Stimulated activated CD8-positive, alpha-beta memory T cell treated with anti-CD3 and anti-CD28 coated beads, Interleukin-15, amount 100 ng/mL, for 48 hours (primary cell): ENCODE measurements at places on chromosomes 7 and 10.

DNA sequence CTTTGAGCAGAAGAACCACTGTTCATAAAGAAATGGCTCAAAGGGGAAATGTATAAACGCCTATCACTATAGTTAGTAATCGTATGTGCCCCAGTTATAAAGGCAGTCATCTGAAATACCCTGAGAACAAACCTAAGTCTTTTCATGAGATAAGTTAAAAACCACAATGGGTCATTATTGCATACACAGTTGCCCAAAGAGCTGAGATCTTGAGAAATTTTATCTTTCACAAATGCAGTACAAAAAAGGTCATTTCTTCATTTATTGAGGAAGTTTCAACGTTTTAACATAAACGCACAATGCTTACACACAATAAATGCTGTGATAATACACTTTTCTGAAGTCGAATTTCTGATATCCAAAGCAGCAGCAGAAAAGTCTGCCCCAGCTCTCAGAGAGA lies 114.4 kb downstream of the MICU1 start:
- no peak for DNase-seq

DNA sequence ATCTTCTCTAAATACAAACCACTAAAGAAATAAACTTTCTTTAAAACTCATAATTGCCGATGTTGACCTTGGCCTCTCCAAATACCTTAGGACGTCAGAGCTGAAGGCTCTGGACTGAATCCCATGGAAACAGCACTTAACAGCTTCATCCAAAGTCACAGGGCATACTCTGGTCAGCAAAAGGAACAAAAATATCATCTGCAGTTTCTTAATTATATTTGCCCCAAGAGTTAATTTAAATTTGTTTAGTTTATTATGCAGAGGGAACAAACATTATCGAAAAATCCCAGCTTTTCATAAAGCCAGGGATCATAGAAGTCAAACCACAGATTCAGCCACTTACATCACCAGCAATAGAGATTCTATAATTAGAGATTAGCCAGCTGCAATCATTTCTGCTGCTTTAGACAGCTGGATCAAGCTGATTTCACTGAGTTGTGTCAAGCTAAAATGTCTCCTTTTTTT lies 20.5 kb upstream of the FAM13C start:
- DNase-seq = no peak

- DNase-seq = no peak
These were observed 12.4 kb upstream of the SERPINE1 start for GRCh38 chr7:101114492-101114891.

- DNase-seq = no peak
These were observed 494.3 kb upstream of the AUTS2 start for GRCh38 chr7:69104023-69104422.

DNA sequence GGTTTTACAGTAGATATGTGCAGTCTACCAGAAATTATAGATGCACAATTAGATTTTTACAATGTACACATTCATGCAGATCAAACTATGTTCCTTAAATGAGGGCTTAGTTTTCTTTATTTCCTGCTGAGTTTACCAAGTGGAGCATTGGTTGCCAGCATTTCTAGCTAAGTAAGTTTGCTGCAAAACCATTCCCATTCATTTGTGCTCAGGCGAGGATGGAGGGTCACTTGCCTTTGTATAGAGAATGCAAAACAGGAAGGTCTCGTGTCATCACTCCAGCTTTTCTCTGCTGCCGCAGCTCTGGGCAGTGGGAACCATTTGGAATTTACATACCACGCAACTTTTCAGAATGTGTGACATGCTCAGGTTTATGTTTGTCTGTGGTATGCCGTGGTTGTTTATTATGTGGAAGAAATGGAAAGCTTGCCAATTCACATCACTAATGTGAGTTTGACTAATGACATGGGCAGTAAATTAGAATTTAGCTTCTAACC lies 198.6 kb downstream of the TRIL start:
- no peak for DNase-seq

DNA sequence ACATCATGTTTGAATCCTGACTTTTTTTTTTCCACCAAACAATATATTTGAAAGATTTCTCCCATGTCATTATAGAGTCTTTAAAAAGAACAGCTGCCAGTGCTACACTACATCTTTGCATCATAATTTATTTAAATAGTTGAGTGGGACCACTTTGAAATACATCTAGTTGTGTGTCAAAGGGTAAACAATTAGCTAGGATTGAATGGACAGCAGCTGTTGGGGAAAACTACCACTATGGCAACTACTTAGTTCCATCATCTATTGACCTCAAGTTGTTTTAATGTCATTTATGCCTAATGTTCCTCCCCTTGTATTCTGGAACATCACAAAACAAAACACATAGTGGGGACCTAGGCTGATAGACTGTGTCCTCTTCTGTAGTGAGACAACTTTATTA lies 985.1 kb downstream of the SORCS1 start:
- DNase-seq = no peak

- DNase-seq = no peak
These were observed 3.8 kb downstream of the ZYX start for GRCh38 chr7:143384661-143385631.

GRCh38 chr10:20276127-20276979 lies 460.1 kb downstream of the PLXDC2 start:
- DNase-seq = no peak

DNA sequence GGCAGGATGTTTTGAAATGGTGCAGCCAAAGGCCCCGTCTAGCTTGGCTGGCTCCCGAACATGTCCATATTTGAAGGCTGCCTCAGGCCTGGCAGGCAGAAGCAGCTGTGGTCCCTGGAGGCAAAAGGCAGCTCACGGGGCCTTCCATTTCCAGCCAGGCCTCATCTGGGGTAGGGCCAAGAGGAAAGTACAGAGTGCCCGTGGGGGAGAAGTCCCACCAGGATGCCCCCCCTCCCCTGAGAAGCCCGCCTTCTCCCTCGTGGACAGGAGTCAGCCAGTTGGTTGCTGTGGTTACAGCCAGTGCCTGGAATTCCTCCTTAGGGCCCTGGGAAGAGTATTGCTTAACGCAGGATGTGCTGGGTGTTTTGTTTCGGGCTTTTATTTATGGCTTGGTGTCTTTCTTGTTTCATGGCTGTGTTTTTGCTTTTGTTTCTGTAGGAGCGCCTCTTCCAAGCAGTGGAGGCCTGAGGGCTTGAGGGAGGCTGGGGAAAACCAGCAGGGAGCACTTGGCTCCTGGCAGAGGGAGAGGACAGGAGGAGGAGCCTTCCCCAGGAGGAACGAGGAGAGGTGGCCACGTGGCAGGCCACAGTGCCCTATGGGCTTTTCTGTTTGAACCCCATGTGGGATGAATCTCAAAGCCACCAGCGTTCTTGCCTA lies 45.4 kb downstream of the CHST3 start:
- DNase-seq = no peak
